ENCODE measurements at places on chromosomes 1 and 21.

GRCh38 chr1:1260843-1261560 lies 12.7 kb downstream of the UBE2J2 start:
- DNase-seq = no peak

GRCh38 chr1:147246044-147246690 lies 3.7 kb downstream of the CHD1L start:
- no peak for DNase-seq

DNA sequence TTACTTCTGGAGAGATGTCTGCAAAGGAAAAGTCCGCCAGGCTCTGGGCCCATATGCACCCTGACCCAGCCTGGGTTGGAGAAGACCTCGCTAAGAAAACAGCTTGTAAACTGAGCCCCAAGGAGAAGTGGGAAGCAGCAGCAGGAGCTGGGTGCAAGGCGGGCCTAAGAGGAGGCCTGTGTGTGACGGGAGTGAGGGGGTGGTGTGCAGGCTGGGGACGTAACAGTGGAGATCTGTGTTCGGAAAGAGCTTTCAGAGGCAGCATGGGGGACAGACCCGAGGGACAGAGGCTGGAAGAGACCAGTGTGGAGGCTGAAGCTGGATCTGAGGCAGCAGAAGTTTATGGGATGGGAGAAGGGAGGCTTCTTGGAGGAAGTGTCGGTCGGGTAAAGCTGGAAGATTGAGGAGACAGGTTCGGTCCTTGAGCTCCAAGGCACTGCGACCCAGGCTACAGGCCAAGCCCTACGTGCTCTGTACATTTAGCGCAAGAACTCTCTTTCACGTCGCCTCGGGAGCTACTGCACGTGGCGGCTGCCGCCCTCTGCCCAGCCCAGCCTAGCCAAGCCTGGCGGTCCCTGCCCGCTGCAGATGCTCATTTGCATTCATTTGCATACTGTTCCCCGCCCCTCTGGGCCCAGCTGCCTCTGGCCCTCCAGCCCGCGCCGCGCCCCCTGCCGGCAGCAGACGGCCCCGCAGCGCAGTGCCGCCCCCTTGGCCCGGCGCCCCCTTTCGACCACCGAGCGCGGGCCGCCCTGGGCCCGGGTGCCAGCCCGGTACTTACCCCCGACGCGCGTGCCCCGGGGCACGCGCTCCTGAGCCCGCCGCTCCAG lies 6.3 kb downstream of the HPCA start:
- no peak for DNase-seq

DNA sequence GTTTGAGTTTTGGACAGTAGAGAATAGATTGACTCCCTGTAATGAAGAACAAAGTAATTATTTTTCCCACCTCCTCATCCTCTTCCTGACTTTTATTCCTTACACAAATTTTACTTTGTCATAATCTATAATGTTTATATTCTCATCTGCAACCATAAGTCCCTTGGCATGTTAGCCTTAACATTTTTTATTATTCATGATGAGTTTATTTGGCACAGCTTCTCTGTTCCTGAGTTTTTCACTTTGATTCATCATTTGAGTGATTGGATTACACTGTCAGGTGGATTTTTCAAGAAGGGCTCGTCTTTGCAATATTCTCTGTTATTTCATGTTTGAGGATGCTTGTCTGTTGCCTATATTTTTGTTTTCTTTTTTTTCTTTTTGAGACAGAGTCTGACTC lies 35.7 kb downstream of the TNFRSF8 start:
- no peak for DNase-seq

DNA sequence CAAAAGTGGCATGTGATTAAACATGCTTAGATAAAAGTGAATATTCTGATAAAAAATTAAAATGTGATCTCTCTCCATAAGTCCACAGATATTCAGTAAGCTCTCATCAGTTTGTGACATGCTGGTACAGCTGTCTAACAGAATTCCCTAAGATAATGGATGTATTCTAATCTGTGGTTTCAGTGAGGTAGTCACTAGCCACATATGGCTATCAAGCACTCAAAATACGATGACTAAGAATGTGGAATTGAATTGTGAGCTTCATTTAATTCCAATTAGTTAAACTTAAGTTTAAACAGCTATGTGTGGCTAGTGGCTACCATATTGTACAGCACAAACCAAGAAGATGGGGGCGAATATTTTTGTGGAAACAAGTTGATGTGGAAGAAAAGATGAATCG lies 4.1 kb upstream of the REG4 start:
- DNase-seq = peak; percentile 62

DNA sequence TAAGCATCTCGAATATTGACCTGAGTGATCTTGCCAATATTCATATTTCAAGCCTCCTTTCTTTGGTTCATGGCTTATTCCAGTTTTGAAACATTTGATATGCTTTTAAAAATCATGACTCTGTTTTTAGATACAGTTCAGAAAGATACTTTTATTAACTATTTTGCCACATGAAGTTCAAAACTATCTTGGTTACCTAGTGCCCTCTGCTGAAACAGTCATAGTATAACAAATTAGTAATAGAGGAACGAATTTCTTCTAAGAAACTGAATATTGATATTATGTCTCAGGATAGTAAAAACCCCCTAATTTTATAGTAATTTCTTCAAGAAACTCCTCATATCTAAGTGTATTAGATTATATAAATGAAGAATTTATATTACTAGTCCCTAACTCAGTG lies 52.6 kb upstream of the RC3H1 start:
- DNase-seq = peak; percentile 40

DNA sequence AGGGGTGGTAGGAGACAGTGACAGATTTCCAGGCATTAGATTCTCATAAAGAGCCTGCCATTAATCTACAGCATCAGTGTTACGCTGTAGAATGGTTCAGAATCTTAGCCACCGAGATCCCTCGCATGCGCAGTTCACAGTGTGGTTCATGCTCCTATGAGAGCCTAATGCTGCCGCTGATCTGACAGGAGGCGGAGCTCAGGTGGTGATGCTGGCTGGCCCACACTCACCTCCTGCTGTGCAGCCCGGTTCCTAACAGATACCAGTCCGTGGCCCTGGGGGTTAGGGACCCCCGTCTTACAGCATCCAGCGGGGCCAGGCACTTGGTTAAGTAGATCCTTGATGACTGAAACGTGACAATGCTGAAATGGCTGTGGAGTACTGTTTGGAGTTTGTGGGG lies 163.6 kb upstream of the C1orf21 start:
- no peak for DNase-seq

DNA sequence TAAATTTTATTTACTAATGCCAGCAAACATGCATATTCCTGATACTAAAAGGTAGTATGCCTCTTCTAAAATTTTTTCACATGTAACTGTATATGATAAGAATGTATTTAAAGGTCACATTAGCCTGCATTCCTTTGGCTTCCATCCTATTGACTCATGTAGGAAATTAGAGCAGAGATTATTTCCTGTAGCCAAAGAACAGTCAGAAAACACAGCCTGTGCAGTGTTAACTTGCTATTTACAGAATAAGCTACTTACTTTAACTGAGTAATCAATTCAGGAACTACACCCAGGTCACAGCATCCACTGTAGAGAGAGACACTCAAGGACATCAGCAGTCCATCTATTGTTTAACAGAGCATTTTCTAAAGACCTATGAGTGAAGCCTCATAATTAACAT lies 154.5 kb upstream of the ADGRL4 start:
- DNase-seq = no peak

DNA sequence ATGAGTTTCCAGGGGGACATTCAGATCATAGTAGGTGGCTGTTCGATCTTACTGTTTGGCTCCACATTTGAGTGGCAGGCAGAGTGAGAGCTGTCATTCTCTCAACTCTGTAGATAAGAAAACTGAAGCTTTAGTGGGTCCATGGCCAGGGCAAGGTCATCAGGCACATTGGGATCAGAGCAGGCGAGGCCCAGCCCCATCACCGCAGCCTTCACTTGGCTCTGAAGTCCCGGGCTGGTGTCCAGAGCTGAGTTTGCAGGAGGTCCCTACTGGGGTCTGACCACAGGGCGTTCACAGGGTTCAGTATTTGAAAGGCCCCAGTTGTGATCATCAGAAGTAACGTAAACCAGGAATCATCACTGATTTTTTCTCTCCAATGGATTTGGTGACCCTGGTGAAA lies 76.7 kb downstream of the OBSCN start:
- no peak for DNase-seq
